IPS-NIHi11 (cell line): ENCODE measurements at places on chromosomes 4 and X.

GRCh38 chr4:169921237-169921636 lies 105.0 kb downstream of the MFAP3L start:
- DNase-seq = no peak

GRCh38 chr4:55475394-55476243 lies 71.1 kb downstream of the CLOCK start:
- no peak for DNase-seq

DNA sequence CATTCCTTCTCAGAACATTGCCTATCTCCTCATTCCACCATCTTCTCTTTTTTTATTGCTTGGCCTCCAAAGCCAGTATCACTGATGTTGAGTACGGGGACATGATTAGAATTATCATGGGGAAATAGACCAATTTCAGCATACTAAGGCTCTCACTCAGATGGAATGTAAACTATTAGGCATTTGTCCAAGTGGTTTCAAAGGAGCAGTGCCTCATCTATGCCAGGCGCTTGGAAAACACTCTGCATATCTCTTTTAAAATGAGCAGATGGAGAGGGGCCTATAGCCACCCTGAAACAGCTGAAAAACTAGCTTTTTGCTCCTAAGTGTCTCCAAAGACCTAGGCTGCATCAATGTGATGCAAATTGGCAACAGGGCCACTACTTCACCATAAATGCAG lies 150.8 kb upstream of the DIPK2B start:
- no peak for DNase-seq

DNA sequence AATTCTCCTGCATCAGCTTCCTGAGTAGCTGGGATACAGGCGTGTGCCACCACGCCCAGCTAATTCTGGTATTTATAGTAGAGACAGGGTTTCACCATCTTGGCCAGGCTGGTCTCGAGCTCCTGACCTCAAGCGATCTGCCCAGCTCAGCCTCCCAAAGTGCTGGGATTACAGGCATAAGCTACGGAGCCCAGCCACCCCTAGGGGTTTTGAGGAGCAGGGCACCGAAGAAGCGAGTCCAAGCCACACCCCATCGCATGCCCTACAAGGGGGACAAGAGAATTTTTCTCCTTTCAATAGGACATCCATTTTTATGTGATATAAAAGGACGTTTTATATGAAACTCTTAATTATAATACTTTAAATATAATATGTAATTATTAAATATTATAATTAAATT lies 13.9 kb upstream of the KLF3 start:
- DNase-seq = no peak

GRCh38 chr4:168758351-168758876 lies 251.6 kb downstream of the CBR4 start:
- no peak for DNase-seq

GRCh38 chr4:165088366-165088765 lies 24.3 kb downstream of the TMEM192 start:
- DNase-seq = no peak
